ENCODE measurements at places on chromosomes 11 and 22.

- DNase-seq, result no peak
Measured at GRCh38 chr11:134282121-134283045, 6.2 kb downstream of the GLB1L3 start.

GRCh38 chr11:76974179-76974891, 59.9 kb upstream of the B3GNT6 start:
- DNase-seq, result no peak

GRCh38 chr11:129694538-129694937, 121.1 kb upstream of the TMEM45B start:
- DNase-seq, result no peak

- no peak for DNase-seq
Measured at GRCh38 chr22:26615149-26615548, 2.7 kb downstream of the CRYBB1 start.

- peak; percentile 53 for DNase-seq
Measured at GRCh38 chr11:12007769-12008737, at the start of gene DKK3. Gene DKK3 (minus strand): TSS chr11:12008626. CDS start chr11:12008582, 44 bp downstream.

- DNase-seq, result no peak
Measured at GRCh38 chr11:133118563-133119268, 413.6 kb downstream of the OPCML start.

- DNase-seq, result no peak
Measured at GRCh38 chr22:27122574-27122973, 465.2 kb downstream of the MIAT start.

GRCh38 chr22:37206118-37206840, 6.0 kb downstream of the SSTR3 start:
- no peak for DNase-seq

- DNase-seq, result peak; percentile 58
Measured at GRCh38 chr22:37680191-37680851, 4.9 kb downstream of the LGALS1 start.

- no peak for DNase-seq
Measured at GRCh38 chr22:37032134-37032534, 12.6 kb downstream of the MPST start.

- no peak for DNase-seq
Measured at GRCh38 chr22:49954991-49955580, 5.5 kb upstream of the PIM3 start.

GRCh38 chr11:96123301-96123700, 199.4 kb upstream of the MTMR2 start:
- DNase-seq, result no peak

GRCh38 chr11:2413742-2414579, 13.4 kb downstream of the TSSC4 start:
- no peak for DNase-seq

GRCh38 chr22:49446145-49446758, 381.4 kb downstream of the BRD1 start:
- no peak for DNase-seq

- peak; percentile 77 for DNase-seq
Measured at GRCh38 chr22:36385491-36386350, 2.0 kb downstream of the MYH9 start.

DNA sequence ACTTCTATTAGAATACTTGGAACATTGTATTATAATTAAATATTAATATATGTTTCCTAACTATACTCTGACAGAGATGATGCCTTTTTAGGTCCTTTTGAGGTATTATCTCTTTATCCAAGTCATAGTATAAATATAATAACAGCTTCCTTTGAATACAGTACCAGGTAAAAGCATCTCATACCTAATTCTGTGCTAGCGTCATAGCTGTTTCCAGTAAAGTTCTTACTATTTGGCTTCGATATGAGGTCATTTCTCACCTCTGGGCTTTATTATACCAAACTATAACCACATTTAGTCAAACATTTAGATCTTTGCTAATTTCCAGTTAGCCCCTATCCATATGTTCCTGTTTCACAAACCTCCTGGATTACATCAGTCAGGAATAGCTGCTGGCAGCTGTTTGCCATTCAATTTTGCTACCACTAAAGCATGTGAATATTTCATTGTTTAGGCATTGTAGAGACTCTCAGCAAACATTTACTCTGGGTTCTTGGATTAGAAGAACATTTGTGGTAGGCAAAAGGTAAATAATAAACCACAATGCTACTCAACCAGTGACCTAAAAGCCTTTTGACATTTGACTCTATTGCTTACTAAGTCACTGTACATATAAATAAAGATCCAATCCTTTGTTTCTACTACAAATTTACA, 255.1 kb downstream of the TTC28 start:
- peak; percentile 73 for DNase-seq

DNA sequence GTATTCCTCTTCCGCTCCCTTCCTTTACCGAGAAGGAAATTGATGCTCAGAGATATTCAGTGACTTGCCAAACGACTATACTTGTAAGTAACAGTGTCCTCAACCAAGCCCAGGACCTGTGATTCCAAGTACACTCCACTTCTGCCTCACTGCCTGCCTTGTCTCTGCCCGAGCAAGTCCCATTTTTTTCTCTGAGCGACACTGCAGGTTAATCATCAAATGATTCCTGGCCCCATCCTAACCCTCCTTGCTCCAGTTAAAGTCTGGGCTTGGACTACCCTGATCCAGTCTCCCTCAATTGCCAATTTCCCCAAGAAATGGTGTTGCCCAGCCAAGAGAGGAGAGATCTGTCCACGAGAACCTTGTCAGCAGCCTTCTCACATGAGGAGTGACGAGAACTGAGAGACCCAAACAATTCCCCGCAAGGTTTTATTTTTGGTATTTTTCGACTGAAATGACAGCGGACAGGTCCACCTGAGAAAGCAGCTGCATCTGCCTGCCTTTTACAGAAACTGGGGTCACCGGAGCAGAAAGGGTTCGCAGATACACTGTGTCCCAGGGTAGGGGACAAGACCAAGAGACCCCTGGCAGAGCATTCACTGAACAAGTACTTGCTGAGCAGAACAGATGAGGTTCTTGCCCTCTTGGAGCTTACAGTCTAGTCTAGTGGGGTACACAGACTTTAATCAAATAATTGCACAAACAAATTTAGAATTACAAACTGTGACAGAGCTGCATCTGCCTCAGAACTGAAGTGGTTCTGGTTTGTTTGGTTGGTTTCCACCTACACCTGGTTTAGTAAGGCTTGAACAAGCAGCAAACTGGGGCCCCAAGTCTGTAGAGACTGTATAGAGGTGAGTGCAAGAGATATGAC, 11.4 kb downstream of the POU2AF1 start:
- no peak for DNase-seq

DNA sequence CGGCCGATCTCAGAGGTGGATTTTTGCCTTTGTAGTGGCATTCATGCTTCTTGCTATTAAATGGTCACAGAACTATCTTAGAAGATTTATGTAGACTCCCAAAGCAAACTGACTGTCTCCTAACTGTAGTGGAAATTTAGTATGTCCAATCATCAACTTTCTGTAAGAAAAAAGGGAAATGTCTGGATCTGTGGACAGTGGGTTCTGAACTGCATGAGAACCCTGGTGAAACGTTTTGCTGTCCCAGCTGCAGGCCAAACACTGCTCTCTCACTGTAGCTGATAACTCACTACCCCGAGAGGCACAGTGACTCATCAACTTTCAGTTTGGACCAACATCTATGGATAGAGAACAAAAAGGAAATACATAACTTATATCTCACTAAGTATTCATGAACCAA, 387.1 kb downstream of the SOX6 start:
- peak; percentile 82 for DNase-seq

DNA sequence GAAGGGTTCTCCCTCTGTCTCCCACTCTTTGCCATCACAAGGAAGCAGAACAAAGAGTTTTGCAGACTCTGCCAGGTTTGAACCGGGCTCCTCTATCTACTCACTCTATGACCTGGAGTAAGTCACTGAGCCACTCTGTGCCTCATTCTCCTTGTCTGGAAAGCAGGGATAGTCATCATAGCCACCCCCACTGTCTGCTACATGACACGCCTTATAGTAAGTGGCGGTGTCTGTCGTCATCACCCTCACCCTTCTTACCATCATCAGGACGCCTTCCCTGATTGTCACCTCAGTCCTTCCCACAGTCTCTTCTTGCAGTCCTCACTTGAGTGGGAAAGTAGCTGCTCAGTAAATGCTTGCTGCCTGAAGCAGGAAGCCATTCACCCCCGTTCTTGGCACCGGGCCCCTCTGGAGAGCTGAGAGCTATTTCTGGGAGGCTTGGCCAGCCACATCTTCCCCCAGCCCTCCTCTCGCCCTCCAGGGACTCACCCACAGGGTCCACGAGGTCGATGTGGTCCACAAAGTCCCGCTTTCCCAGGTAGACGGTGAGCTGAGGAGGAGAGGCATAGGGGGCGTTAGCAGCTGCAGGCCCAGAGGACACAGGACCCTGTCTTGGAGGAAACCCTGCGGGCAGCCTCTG, 46.4 kb downstream of the TPBGL start:
- DNase-seq, result no peak

GRCh38 chr11:45518833-45519535, 146.4 kb downstream of the CHST1 start:
- DNase-seq, result no peak

DNA sequence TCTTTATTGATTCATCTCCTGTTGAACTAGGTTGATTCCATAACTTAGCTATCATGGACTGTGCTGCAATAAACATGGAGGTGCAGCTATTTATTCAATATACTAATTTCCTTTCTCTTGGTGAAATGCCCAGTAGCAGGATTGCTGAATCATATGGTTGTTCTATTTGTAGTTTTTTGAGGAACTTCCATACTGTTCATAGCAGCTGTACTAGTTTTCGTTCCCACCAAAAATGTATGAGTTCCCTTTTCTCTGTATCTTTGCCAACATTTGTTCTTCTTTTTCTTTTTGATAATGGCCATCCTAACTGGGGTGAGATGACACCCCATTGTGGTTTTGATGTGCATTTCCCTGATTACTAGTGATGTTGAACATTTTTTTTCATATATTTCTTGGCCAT, 87.2 kb upstream of the NAV2 start:
- no peak for DNase-seq

GRCh38 chr11:83723999-83724398, 437.8 kb upstream of the CCDC90B start:
- DNase-seq, result peak; percentile 29

DNA sequence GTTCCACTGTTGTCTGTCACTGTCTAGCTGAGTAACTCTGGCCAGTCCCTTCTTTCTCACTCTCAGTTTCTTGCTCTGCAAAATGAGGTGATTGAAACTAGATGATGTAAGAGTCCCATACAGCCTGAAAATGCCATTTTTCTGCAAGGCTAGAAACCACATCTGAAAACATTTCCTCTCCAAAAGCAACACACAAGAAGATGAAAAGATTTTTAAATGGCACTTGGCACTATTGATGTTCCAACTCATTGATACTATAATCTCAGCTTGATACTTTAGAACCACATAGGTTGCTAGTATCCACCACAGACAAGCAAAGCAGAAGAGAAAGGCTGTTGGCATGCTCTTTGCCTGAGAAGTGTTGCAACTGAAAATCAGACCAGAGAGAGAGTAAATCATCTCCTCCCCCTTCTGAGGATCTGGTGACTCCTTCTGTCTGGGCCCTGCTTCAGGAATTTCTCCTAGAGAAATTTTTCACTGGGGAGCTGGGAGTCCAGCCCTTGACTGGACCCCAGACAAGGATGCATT, 1217.9 kb downstream of the LRRC4C start:
- no peak for DNase-seq

DNA sequence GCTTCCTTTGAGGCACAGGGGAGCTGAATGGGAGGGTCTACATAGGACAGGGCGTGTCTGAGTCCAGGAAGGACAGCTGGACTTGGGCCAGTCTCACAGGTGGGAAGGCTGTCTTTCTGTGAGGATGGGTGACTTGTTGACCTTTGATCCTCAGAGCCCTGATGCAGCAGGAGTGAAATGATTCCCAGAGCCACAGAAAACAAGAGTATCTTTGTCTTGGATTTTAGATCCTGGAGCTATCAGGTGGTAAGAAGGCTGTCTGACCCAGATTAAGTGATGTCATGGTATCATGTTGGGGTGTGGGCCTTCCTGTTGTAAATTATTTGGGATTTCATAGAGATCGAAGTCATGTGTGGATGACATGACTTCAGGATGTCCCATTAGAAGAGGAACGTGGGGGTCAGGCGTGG, 15.0 kb downstream of the PTPRJ start:
- no peak for DNase-seq

- DNase-seq, result peak; percentile 56
Measured at GRCh38 chr11:12414611-12415010, 37.2 kb downstream of the PARVA start.

DNA sequence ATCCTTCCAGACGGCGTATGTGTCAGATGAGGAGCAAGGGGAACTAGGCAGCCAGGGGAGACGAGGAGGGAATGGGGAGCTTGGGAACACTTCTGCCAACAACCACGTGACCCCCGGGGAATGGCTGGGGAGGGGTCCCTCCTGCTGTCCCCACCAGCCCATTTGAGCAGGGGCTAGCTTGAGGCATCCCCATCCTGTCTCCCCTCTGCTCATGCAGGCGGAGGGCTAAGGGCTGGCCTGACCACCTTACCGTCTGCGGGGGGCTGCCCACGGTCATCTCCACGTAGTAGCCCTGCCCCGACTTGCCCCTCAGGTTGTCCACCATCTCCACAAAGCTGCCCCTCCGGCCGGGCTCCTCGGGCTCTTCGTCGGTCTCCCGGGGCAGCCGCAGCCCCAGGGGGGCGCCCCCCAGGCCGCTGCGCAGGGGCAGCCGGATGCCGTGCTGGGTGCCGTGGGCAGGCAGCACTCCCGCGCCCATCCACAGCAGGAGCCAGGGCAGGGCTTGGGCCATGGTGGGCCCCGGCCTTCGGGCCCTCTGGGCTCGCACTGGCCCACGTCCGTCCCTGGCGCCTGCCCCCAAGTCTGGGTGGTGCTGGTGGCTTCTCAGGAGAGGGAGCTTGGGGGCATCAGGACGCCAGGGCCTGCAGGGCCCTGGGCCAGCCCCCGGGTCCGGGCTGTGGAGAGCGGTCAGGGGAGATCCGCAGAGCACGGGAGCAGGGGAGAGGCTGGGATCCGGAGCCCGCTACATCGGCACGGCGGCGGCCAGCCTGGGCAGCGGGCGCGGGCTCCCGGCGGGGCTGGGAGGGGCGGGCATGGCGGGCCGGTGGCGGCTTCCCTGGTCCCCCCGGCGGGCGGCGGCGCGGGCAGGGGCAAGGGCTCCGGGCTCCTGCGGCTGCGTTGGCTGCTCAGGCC, 515 bp downstream of the BACE1 start:
- no peak for DNase-seq

DNA sequence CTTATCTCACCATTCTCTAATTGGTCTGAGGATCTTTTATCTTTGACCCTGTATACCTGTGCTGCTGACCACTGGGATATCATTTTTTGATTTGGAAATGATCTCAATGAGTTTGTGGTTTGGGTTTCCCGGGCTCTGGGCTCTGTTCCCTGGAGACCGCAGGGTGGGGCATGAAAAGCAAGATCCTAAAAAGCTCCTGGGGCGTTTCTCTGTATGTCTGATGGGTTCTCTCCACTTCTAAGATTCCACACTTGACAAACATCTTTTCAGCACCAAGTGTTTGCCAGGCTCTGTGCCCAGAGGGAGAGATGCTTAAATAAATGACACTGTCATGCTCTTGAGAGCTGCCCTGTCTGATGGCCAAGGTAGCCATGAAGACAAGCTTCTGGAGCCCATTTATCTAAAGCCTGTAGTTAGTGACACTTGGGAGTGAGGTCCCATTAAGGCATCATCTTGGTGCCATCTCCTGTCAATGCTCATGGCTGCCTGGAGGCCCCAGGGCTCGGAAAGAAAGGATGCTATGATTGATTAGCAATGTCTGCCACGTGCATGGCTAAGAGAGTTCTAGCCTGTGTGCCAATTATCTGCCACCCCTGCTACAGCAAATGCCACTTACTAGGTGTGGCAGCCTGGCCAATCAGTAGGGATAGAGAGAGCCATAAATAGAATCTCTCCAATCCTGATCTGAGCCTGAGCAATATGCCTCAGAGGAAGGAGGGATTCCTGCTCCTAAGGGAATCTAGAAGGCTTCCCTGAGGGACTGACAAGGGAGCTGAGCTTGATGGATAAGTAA, 531.6 kb downstream of the MN1 start:
- no peak for DNase-seq

GRCh38 chr11:27414644-27415043, 51.6 kb upstream of the CCDC34 start:
- no peak for DNase-seq

Data from foreskin fibroblast (primary cell).